ENCODE measurements at places on chromosomes 1 and 21.
A peak's percentile ranks its signal among the peaks of the same experiment; 100 is the strongest.

- no peak for DNase-seq
Measured at GRCh38 chr1:176119549-176119948, 87.5 kb downstream of the COP1 start.

- DNase-seq, result no peak
Measured at GRCh38 chr1:68378296-68379084, 71.3 kb downstream of the RPE65 start.

DNA sequence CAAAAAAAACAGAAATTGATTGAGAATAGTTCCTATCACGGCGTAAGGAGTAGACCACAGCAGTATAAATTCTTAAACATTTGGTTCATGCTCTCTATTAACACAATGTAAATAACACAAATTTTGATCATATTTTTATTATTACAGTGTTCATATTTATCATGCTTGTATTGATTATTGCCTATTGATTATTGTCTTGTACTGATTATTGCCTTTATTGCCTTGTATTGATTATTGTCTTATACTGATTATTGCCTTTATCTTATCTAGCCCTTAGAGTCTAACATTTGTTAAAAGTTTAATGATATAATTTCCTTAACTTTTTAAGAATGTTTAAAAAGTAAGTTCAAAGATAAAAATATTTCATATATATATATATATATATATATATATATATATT is 460.7 kb downstream of the KCNT2 start:
- DNase-seq, result no peak

DNA sequence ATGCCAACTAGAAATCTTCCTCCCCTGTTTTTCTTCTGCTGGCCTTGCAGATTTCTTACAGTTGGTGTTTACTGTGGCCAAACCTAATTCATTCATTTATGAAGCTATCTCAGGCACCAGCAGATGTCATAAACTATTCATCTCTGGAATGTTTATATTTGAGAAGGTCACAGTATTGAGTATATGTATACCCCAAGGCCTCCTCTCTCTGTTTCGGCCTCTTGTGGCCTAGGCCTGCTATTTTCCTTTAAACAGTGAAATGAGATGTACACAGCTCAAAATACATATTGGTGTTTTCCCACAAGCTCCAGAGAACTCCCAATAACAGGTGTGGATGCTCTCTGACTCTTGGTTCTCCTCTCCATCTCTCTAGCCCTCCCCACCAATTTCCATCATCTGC is 520.7 kb upstream of the CAMK1G start:
- no peak for DNase-seq

- peak; percentile 29 for DNase-seq
Measured at GRCh38 chr1:110049801-110050601, 15.6 kb downstream of the STRIP1 start.

DNA sequence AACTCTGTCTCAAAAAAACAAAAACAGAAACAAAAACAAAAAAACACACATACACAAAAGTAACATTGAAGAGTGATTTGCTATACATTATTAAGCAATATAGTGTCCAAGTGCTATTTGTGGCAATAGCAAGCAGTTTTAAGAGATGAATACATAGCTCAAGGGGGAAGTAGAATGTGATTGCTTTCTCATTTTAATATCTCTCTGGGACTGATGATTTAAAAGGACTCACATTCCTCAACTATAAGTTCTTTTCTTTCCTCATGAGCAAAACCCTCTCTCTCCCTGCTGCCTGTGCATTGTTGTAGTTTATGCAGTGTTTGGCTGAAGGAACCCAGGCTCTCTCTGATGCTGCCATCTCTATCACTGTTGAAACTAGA is 47.0 kb upstream of the CSF1 start:
- no peak for DNase-seq

DNA sequence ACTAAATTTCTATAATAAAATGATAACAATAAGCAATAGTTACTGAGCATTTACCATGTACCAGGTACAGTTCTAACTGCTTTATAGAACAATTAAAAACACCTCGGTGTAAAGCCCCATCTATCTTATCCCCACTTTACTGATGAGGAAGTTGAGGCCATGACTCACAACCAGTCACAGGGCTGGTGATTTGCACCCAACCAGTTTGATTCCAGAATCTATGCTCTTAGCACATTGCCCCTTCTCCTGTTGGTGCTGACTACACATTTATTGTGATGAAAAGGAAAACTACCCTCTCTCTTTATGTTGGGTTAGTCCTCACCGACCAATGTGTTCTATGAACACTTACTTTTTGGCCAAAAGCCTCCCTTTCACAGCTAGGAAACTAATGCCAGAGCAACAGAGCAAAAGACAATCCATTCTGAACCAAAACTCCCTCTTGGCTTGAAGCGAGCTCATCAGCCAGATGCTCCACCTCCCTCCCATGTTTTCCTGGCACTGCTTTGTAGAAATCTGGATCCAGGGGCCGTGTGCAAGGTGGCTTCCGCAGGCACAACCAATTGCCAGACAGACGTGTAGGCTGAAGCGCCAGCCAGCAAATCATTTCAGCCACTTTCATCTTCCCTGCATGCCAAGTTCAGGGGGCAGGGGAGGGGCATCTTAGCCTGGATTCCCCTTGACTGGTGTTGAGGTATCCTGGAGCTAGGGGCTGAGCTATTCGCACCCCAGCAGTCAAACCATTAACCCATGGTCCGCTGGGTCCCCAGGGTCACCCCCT is 32.0 kb upstream of the SLC30A1 start:
- DNase-seq, result no peak

DNA sequence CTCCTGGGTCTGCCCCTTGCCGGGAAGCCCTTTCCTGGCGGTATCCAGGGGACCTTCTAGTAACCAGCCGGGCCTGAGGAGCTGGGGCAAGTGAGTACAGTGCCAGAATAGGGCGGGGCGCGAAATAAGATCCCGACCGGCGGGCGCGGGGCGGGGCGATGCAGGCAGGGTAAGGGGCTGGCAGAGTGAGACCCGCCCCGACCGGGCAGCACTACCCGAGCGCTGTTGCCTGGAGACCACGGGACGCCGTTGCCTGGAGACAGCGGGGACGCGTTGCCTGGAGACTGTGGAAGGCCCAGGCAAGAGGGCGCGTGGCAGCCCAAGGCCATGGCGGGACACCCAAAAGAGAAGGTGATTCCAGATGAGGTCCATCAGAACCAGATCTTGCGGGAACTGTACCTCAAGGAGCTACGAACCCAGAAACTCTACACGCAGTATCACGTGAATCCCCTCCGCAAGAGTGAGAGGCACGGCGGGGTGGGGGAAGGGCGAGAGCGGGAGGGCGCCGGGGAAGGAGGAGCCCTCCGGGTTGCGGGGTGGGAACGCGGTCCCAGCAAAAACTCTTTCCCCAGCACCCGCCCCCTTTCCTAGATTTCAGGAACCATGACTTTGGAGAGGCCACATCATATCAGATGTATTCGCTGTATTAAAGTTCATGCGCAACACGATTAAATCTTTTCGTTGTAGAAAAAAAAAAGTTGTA is 24.3 kb downstream of the EBNA1BP2 start:
- DNase-seq, result peak; percentile 96

GRCh38 chr1:47918257-47918867 is 78.8 kb downstream of the TRABD2B start:
- peak; percentile 6 for DNase-seq

- DNase-seq, result no peak
Measured at GRCh38 chr1:82160036-82160435, 359.3 kb downstream of the ADGRL2 start.

DNA sequence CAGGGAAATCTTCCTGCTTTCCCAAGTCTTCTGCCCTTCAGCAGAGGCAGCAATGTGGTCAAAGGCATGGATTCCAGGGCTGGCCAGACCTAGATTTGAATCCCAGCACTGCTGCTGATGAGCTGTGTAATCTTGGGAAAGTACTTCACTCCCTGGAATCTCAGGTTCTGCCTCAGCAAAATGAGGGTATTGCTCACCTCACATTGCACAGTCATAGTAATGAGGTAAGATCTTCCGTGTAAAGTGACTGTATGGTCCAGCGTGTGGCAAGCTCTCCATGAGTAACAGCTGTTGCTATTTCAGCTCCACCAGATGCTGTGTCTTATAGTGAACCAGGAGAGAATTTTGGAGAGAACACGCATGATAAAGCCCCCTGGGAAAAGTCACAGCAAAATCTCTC is 56.1 kb upstream of the F3 start:
- DNase-seq, result no peak

DNA sequence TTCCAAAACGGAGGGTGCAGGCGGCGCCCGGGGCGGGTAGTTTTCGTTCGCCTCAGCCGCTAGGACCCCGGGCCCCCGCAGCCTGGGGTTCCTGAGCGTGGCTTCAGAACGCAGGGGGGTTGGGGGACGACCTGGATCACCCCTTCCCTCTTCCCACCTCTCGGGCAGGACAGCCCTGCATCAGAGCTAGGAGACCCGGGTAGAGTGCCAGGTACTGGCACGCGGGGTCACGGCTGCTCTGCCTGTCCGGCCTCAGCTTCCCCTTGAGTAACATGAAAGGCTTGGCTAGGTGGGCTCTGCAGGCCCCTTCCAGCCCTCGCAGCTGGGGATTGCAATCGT is 484 bp downstream of the DFFB start:
- DNase-seq, result no peak

DNA sequence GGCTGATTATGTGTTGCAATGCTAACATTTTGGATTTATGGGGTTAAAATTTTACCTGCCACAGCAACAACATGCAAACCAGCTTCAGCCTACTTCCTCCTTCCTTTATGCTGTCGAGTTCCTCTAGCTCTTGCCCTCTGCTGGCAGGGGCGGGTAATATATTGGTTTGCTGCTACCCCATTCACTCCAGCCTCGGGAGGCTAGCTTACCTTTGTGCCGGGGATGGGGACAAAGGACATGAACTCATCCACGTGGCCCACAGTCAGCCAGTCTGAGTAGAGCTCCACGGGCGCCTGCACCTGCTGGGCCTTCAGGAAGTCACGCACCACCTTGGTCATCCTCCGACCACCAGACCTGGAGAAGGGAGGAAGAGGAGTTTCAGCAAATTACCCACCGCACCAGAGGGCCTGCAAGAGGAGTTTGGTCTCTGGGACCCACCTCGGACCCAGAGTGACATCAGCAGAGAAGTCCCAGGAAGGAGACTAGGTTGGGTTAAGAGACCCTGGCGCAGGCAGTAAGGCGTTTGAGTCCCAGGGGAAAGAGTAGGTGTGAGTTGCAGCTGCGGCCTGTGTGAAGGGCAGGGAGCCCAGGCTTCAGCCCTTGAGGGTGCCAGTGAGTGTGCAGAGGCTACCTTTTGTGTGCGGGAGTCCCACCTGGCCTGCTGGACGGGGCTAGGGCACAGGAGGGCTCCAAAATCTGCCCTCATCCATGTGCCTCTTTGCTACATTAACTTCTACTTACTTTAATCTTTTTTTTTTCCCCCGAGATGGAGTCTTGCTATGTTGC is 21.8 kb upstream of the SDHB start:
- DNase-seq, result no peak

DNA sequence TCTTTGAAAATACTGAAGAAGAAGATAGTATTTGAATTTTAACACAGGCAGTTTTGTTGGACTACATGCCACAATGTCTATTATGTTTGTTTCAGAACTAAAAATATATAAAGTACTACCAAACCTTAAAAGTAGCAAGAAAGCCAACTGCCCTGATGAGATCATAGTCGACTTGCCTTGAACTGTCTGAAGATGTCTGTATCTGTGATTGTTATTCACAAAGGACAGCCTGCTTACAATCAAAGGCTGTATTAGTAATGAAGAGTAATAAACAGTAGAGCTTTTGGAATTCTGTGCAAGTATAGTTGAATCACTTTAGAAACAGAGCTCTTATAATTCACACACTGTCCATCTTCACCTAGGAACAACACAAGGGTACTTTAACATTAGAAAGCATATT is 228.3 kb downstream of the NCAM2 start:
- DNase-seq, result no peak

DNA sequence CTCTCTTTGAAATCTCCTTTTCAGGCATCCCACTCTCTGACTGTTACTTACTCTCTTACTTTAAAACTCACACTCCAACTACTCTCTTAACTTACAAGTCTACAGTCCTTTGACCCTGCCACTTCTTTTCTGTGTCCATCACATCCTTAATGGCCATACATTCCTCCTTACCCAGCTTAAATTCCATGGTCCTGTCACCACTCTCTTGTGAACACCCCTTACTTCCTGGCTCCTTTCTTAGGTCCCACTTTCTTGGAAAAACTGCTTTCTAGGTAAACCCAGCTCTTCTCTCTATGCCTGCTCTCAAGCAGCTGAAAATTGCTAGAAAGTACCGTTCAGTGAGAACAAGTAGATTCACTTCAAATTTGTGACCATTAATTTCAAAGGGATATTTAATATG is 109.1 kb downstream of the OLFML2B start:
- DNase-seq, result no peak

- no peak for DNase-seq
Measured at GRCh38 chr1:60052601-60053000, 21.0 kb downstream of the C1orf87 start.

- no peak for DNase-seq
Measured at GRCh38 chr1:25724201-25724600, 75.8 kb upstream of the SELENON start.

GRCh38 chr1:17225140-17225539 is 20.2 kb downstream of the PADI1 start:
- no peak for DNase-seq

- no peak for DNase-seq
Measured at GRCh38 chr1:227315629-227316346, 2.5 kb downstream of the CDC42BPA start.

All from NCI-H1105 (cell line).